ENCODE measurements at places on chromosomes 7 and 10.
A peak's percentile ranks its signal among the peaks of the same experiment; 100 is the strongest.

GRCh38 chr10:115023715-115024114, 69.5 kb upstream of the ATRNL1 start:
- DNase-seq: no peak

DNA sequence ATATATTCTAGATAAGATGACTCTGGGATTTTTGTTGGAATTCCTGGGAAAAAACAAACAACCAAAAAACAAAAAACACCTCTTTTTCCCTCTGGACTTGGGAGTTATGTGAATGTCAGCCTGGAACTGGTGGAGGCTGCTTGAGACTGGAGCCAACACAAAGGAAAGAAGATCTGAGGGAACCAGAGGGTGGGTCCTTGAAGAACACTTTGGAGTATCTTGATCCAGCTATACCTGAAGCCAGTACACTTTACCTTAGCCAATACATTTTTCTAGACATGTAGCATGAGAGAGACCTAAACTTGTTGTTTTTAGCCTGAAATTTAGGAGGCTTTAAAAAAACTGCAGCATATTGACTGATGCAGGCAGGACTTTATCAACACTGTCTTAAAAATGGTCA, 5.9 kb upstream of the LAMB1 start:
- no peak for DNase-seq

DNA sequence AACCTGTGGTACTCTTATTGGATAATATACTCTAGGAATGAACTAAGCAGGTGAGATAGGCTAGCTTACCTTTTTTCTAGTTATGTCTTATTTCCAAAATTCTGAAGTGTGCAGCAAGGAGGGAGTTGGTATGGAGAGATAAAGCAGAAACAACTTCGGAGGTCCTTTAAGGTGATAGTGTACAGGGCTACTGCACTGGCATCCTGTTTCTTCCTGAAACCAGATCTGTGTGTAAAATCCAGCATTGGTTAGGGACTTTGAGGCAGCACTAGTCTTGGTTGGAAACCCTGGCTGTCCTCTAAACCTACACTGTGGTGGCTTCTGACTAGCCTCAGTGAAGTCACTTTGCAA, 66.9 kb upstream of the STRIP2 start:
- no peak for DNase-seq

DNA sequence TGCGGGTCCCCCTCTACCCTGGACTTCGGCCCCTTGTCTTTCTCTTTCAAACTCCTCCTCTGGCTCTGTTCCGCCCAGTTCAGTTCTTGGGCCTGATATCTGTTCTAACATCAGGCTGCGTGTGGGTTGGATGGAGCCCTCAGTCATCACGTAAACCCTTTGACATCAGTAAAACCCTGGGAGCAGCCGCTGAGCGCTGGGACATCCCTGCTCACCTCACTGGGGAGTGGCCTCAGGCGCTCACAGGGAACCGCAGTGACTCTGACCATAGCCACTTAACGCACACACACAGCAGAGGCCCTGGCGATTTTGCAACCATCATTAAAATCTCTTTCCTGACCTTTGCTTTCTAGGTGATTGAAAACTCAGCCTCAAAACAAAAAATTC, 113.3 kb downstream of the CYTH3 start:
- no peak for DNase-seq

- DNase-seq: peak; percentile 80
These were observed 480.5 kb upstream of the FOXK1 start for GRCh38 chr7:4201566-4201965.

DNA sequence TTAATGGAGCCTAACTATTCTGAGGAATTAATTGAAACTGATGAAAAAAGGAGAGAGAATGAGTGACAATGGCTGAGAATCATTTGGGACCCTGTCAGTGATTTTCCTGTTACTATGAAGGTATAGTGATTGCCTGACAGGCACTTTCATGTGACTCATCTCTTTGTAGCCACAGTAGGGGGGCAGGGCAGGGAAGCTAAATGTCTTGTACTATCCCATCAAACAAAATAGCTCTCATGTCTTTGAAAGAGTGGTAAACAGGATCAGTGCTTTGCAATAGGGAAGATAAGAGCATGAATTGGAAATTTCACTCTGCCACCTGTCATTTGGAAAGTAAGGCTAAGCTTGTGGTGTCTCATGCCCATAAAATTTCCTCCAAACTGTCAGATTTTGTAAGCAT, 94.5 kb upstream of the GSDME start:
- DNase-seq: no peak

DNA sequence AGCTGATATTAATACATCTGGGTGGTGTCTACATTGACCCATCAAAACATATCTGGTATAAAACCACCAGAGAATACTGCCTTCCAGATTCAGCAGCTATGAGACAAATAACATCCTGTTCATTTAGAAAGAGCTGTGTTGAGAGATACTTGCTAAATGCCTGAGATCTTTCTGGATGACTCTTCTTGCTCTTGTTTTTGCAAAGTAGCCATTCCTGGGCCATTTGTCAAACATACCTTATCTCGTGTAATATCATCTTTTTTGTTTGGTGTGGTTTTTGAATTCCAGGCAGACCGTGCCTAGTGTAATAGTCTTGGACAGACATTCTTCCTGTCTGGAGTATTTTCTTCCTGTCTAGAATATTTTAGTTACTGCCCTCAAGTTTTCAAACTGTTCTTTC, 74.7 kb upstream of the PRR15 start:
- DNase-seq: no peak

DNA sequence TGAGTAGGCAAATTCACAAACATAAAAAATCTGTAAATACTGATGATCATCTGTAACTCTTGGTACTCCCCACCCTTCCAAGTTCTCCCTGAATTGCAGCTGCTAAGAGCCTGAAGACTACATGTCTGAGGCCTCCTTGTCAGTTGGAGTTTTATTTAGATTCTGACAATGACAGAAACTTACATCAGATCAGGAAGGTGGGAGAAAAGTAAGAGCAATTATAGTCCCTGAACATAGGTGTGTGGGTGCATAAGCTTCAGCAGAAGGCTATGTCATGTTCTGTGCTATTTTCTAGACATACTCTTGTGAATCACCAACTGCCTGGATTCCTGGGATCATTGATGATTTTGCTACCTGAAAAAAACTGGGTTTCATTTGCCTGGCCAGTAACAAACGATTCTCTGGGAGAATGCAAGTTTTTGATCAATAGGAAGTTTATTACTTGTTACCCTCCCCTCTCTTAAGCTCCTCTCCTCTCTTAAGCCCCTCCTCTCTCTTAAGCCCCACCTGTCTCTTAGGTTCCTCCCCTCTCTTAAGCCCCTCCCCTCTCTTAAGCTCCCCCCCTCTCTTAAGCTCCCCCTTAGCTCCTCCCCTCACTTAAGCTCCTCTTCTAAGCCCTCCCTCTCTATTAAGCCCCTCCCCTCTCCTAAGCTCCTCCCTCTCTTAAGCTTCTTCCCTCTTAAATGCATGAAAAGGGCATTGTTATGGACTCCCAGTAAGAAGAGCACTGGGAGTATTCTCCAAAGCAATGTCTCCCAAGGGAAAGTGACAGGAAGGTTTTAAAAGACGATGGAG, 1183.4 kb upstream of the AUTS2 start:
- DNase-seq: no peak

DNA sequence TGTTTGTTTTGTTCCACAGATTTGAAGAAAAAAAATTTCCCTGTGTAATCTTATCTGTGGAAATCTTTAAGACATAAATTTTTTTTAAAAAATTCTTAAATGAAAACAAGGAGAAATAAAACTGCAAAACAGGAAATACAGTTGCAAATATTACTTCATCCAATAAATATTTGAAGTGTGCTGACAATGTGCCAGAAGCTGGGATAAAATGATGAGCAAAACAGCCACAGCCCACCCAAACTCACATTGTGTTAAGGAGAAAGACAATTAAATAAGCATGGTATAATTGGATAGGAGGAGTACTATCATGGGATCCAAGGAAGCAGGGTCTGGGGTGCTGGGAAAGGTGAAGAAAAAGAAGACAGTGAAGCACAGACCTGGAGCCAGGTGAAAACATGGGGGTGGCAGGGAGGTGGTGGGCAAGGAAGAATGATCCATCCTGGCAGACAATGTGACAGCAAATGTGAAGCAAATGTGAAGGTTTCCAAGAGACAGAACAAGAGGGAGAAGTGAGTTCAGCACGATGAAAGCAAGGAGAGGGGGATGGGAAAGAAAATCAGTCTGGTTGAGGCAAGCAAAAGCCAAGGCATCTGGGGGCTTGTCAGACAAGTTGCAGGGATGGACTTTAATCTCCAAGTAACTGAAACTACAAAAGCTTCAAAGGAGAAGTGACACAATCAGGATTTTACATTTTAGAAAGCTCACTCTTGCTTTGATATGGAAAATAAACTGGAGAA, 135.9 kb downstream of the HIBADH start:
- no peak for DNase-seq

DNA sequence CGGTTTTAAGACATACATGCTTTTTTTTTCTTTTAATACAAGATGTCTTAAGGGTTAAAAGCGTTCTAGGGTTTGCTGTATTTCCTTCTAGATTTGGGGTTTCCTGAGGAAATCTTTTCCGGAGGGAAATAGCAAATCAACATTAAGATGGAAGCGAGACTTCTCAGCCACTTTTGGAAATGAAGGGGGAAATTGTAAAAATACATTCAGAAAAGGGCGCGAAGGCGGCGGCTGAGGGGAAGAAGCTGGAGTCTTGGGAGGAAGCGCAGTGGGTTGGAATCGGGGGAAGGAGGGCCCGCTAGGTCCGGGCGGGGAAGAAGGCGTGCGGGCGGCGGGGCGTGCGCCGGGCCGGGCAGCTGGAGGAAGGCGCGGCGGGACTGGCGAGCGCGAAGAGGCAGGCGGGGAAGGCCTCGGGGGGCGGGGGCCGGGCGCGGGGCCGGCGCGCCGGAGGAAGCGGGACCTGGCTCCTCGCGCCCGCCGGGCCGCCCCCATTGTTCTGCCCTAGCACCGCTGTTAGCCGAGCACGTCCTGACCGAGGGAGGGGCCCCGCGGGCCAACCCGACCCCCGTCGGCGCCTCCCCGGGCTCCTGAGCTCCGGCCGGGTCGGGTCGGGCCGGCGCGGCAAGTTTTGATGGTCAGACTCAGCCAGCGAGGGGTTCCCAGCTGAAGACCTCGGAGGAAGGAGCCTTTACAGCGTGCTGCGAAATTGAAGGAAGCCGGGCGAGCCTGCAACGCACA, 1.5 kb upstream of the SKIDA1 start:
- peak; percentile 50 for DNase-seq

DNA sequence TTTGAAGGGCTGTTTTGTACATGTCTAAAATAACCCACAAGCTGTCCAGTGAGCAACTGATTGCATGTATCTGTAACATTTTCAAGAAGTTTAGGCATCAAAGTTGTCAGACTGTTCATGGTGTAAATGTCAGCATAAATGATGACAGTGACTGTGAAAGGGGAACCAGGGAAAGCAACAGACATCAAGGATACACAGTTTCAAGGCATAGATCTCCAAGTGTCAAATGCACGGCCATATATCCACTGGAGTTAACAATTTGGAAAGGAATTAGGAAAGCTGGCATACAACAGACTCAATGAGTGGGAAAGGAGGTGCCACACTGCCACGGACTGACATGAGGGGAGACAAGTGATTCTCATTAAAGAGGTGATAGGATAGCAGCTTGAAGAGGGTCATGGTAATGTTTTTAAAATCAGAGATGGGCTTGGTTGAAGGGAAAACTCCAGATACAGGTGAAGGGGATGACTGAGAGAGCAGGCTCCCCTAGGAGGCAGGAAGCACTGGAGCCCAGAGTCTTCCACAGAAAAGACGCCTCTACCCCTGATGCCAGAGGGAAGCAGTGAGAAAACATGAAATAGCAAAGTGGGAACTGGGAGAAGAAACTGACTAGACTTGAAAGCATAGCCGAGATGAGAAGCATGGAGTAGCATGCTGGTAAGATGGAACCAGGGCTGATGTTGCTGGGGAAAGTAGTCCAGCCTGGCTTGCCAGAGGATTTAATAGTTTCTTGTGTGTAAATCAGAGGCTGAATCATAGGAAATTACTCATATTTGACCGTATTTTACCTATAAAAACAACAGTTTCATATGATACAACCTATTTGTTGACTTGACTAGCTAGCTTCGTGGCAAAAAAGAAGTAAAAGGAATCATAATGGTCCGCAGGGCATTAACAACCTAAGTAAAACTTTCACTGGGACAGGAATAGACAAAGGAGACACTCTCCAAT, 18.6 kb downstream of the NSMCE4A start:
- no peak for DNase-seq

- DNase-seq: peak; percentile 70
These were observed 22.6 kb downstream of the PDIA4 start for GRCh38 chr7:149005427-149006344.

- DNase-seq: no peak
These were observed 1.7 kb downstream of the FOXP2 start for GRCh38 chr7:114416129-114416990.

GRCh38 chr7:92246360-92247101, 757 bp downstream of the ANKIB1 start:
- peak; percentile 20 for DNase-seq

DNA sequence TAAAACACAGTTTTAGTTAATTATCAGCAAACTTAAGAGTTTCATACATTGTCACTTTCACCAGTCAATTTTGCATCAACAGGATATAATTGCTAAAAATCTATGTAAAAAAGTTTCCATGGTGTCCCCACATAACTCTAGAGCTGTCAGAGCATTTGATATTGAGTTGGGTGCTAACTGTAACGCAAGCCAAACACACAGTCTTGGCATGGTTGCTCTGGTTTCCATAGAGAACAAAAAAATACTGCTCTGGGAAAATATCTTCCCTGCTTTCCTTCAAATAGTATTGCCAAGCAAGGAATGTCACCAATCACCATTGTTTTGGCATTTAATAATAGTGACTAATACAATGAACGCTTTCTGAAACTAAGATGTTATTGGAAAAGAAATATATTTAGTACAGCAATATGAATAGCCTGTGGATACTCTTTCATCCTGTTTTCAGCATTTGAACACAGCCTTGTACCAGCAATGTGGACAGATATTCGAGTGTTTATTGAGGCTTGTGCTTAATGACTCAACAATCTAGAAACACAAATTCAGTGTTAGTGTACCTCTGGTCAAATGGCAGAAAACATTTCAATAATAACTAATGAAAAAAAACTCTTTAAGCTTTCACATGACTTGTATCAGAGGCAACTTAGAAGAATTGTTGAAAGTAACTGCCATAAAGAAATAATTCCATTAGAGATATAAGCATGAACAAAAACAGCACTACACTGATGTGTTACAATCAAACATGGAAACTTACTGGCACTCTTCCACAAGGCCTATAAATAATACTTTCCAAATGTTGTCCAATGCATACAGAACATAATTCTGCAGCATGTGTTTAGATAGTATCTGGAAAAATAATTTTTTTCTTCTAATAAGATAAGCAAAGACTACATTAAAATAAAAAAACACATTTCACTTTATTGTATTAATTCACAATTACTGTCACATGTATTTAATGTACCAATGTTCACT, 1469.5 kb upstream of the CELF2 start:
- no peak for DNase-seq

DNA sequence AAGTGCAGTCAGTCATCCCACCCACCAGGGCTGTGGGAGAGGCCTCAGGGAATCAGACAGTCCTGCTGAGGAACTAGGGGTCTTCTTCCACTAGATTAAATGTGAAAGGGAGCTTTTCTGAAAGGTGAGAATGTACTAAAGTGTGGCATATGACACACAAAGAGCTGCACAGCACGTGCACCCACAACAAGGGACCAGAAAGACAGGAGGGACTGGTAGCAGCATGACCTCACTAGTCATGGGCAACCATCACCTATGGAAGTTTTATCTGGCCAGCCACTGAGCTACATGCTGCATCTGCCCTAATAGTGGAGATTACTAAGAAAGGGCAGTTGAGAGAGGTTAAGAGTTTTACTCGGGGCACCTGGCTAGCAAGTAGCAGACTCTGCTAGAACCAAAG, 204.4 kb upstream of the AOAH start:
- DNase-seq: no peak

- peak; percentile 66 for DNase-seq
These were observed 194.0 kb downstream of the TAX1BP1 start for GRCh38 chr7:27933671-27934565.
